ENCODE measurements at places on chromosomes 2 and 18.

GRCh38 chr2:17589406-17590035 is 49.0 kb downstream of the VSNL1 start:
- DNase-seq: no peak

DNA sequence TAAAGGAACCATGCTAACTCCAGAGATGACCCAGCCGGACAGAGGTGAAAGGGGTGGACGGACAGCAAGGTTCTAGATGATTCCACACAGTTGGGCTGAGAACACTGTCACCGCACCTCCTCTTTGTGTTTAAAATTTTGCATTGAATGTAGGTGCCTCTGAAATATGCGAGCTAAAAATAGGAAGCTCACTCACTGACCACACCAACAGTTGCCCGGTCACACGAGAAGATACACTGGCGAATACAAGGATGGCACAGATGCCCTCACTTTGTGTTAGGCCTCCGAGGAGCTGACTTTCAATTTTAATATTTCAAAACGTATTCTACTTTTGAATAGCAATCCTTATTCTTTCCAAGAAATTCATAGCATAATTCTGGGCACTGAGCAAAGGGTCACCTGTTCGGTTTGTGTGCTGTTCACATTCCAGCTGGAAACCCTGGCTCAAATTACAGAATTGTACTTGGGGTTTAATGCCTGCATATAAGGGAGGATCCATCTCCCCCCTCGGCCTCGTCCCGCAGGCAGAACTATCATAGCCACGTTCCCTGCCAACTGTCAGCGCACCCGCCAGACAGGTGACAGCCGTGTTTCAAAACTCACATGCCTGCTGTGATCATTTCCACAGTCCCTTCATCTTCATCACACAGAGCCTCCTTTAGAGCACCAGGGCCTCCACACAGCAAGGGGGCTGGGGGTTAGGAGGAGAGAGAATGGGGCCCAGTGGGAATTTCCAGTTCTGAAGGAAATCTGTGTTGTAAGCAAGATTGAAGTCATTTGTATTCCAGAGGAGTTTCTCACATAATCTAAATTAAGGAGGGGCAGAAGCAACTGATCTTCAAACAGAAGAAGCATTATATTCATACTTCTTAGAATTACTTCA is 48.2 kb downstream of the ADI1 start:
- DNase-seq: no peak

GRCh38 chr18:75407468-75408437 is 19.8 kb downstream of the SMIM21 start:
- DNase-seq: no peak

- DNase-seq: no peak
Observed at GRCh38 chr2:152115952-152116351, 17.1 kb upstream of the CACNB4 start.

- DNase-seq: no peak
Observed at GRCh38 chr2:11865378-11865777, 118.9 kb downstream of the LPIN1 start.

Measured in posterior vena cava (tissue), 2 donors.